ENCODE measurements at places on chromosomes 11 and 22.

- no peak for DNase-seq
Observed at GRCh38 chr22:29670626-29671025, 49.2 kb upstream of the CABP7 start.

GRCh38 chr11:587978-588380, 11.7 kb downstream of the PHRF1 start:
- DNase-seq: peak; percentile 91

DNA sequence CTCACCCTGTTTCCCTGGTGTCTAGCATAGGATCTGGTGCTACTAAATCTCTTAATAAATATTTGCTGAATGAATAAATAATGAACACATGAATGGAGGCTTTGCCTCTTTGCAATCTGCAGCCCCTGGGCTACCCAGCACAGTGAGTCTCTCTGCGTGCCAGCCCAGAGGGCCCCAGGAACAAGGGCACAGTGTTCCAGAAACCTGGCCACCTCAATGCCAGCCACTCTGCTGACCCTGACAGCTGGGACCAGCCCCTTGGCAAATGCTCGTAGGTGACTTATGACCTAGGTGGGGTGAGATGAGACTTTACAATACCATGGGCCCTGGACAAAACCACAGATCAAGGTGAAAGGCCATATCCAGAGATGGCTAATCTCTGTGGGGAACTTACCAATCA, 31.6 kb downstream of the UQCR10 start:
- DNase-seq: no peak

DNA sequence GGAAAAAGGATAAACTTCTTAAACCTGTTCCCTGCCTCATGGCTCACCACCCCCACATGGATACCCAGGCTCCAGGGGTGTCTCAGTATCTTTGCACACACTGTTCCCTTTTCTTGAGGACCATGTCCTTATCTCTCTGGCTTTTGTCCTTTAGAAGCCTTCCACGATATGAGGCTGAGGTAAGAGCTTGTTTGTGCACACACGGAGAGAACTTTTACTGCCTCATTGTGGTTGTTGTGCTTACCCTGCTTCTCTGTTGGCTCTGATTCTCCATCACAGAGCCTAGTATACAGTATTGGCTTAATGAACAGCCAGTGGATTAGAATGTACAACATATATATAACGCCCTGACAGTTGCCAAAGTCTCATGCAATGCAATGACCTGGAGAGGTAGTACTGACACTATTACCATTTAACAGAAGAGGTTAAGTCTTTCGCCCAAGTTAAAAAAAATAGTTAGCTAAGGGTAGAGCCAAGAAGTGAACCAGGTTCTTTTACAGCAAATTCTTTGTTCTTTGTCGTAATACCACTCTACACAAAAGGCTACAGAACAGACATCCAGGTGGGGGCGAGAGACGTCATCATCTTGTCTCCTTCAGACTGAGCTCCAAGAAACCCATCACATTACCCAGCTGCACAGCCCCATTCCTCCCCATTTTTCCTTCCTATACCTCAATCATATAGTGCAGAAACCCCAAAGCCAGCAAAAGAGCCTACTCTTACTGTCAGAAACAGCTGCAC, 117.3 kb downstream of the PLEKHA7 start:
- no peak for DNase-seq

GRCh38 chr11:78298291-78298771, 109.6 kb downstream of the USP35 start:
- no peak for DNase-seq

- no peak for DNase-seq
Observed at GRCh38 chr22:39675947-39676346, 105.4 kb downstream of the CACNA1I start.

GRCh38 chr11:65417702-65418430, 4.7 kb upstream of the NEAT1 start:
- peak; percentile 22 for DNase-seq

GRCh38 chr11:18253233-18253632, 4.8 kb upstream of the SAA2 start:
- DNase-seq: peak; percentile 8

DNA sequence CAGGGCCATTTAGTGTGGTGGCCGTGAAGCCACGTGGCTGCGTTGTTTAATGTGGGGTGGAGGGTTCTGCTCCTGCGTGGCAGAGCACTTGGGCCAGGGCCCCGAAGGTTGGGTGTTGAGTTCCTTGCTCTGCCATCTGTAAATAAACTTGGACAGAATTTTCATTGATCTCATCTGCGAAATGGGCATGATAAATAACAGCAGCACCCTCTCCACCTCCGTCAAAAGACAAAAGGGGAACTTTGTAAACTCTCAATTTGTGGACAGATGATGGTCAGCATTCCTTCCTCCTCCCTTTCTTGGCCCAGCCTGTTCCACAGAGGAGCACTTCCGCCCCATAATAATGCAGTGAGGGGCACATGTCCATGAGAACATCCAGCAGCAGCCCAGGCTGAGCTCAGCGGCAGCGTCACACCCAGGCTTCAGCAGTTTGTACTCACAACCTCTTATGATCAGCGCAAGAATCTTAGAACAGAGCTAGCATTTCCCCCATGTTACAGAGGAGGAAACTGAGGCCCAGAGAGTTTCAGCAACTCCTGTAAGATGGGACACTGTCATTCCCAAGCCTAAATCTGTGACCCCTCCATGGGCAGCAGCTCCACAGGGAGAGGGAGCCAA, 874.5 kb downstream of the BRD1 start:
- DNase-seq: no peak

DNA sequence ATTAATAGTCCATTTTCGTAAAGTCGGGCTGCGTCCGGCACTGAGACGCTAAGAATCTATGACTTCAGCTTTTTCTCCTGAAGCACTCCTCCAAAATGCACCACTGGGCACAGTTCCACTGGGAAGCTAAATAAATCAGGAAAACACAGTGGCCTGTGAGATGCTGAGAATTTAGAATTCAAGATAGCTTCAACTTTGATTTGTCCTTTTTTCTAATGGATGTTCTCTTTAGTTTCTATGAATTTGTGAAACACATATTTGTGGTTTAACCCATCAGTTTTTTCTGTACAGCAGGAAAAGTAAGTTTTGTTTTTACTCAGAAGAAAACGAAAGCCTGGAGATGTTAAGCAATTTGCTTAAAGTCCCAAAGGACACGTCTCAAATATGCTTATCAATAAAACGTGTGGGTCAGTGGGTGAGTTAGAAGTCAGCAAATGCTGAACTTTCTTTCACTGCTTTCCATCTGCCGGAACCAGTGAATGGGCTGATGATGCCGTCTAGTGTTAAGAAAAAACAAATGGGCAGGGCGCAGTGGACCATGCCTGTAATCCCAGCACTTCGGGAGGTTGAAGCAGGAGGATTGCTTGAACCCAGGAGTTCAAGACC, 40.7 kb upstream of the CLMP start:
- DNase-seq: no peak

- DNase-seq: no peak
Observed at GRCh38 chr11:1936072-1936780, 10.9 kb upstream of the MRPL23 start.

DNA sequence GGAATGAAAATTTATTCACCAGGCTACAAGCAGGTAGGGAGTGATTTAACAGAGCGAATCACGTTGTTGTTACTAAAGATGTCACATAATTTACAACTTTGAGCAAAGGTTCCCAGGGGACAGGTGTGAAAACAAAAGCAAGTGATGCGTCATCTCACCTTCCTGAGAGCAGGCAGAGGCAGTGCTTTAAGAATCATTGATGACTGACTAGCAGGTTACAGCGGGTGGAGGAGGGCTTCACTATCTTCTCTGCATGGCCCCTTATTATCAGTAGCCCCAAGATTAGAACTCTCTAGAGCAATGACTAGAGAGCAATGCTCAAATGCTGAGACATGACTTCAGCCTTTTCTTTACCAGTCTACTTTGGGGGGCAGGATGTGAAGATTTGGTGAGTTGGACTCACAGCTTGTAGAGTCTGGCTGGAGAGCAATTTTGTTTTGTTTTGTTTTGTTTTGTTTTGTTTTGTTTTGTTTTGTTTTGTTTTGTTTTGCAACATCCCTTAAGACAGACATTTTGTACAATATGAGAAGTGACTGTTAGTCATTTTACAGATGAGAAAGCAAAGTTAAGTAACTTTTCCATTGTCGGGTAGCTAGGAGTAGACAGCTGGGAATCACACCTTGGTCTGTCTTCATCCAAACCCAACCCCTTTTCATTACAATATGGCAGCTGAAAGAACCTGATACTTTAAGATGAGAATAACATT, 84.8 kb downstream of the SLC1A2 start:
- DNase-seq: peak; percentile 60

DNA sequence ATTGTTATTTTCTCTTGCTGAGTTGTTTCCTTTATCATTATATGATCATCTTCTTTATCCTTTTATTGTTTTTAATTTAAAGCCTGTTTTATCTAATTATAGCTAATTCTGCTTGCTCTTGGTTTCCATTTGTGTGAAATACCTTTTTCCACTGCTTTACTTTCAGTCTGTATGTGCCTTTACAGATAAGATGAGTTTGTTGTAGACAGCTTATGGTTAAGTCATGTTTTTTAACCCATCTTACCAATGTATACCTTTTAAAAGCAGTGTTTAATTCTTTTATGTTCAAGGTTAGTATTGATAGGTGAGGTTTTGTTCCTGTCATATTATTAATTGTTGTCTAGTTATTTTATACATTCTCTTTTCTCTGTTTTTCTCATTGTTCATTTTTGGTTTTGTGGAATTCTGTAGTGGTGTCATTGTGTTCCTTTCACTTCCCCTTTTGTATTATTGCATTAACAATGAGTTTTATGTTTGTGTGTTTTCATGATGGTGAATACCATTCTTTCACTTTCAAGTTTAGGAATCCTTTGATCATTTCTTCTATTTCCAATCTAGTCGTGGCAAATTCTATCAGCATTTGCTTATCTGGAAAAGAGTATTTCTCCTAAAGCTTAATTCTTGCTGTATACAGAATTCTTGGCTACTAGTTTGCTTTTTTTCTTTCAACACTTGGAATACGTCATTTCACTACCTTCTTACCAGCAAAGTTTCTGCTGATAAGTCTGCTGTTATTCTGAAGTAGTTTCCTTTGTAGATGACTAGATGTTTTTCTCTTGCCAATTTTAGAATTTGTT, 21.8 kb downstream of the OR5AN1 start:
- DNase-seq: no peak

DNA sequence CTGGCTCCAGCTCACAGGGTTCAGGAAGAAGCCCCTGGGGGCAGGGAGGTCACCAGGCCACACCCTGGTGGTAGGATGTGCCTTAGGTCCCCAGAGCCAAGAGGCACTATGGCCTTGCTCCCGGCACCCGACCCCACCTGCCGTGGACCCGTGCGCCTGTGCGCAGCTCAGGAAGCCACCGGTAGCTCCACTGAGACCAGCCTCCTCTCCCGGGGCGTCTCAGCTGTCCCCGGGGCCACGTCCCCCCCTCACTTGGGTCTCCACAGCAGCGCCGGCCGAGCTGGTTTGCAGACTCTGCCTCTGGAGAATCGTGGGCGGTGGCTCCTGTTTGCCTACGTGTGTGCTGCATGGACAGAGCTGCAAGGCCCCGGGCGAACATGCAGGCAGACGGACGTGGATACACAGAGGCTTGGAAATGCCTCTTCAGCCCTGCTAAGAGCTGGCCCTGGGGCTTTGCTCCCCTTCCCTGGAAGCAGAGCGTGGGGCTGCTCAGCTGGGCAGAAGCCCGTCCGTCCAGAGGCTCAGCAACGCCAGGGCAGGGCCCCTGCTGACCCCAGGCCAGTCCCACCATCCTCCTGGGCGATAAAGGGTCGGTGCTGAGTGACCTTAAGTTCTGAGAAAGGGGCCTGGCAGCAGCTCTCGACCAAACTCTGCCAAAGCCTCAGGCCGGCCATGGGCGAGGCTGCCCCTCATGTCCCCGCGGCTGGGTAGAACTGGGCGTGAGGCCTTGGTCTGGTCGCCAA, 15.3 kb upstream of the MUC5B start:
- no peak for DNase-seq

DNA sequence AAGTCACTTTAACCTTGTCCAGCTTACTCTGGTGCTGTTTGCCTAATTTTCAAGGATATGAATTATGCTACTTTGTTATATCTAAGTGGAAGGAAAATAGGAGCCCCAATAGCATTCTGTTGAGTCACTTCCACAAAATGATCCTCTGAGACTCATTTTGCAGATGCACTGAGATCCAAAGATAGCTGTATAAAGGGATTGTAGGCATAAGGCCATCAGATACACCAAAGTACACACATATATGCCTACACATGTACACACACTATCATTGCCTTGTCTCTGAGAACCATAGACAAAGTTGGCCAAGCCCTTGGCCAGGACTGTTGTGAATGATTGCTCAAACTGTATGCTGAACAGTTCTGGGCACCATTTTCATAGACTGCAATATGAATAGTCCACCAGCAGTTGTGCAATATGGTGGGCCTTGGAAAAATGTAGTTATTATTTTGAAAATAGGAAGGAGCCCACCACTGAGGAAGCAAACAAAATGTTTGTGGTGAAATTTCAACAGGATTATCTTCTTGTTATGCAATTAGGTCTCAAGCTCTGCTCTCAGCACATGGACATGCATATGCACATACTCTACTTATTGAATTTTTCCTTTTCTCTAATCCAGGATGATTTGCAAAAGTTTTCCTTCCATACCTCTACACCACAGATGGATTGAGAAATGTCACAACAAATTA, 186.0 kb upstream of the CTSC start:
- no peak for DNase-seq

GRCh38 chr11:116035977-116036376, 531.8 kb upstream of the CADM1 start:
- DNase-seq: no peak

GRCh38 chr11:61890529-61891330, 615 bp downstream of the FADS3 start:
- peak; percentile 76 for DNase-seq

DNA sequence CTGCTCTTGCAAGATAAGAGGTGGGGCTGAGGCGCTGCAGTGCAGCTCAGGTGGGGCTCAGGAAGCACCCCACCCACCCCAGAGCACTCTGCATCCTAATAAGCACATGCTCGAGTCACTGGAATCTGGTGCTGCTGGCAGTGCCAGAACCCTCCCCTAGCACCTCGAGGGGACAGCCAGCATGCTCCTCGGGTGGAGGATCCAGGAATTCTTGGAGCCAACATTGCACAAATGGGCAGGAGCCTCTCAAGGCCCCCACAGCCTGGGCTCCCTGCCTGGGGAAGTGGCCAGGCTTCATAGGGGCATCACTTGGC, 27.5 kb upstream of the CABP7 start:
- DNase-seq: no peak

DNA sequence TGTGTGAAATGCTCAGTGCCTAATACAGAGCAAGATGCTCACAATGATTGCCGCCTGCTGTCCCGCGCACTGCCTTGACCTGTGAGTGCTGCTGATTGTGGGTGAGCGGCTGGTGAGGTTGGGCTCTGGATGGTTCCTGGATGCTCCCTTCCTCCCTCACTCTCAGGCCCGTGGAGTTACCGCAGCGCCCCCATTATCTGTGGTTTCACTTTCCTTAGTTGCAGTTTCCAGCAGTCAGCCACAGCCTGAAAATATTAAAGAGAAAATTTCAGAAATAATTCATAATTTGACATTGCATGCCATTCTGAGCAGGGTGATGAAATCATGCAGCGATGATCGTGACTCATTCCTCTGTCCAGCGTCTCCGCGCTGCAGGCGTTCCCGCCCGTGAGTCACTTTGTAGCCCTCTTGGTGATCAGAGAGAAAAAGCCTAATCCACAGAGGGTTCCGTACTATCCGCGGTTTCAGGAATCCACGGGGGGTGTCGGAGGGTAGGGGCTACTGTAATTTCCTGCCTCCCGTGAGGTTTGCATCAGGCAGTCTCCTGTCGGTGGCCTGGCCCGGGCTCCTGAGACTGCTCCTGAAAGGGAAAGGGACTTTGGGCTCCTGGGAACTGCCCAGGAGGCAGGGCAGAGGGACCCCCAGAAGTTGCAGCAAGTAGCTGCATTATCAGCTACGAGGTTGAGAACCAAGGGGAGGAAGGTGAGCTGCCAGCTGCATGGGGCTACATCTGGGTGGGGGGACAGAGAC, 10.6 kb downstream of the RPL3 start:
- DNase-seq: peak; percentile 89

GRCh38 chr11:44356351-44356750, 46.4 kb upstream of the ALX4 start:
- no peak for DNase-seq
